Stimulated activated CD8-positive, alpha-beta memory T cell treated with anti-CD3 and anti-CD28 coated beads, Interleukin-15, amount 100 ng/mL, for 48 hours (primary cell): ENCODE measurements at places on chromosomes 12 and 14.

GRCh38 chr12:65694130-65694529 is 130.2 kb upstream of the HMGA2 start:
- no peak for DNase-seq

DNA sequence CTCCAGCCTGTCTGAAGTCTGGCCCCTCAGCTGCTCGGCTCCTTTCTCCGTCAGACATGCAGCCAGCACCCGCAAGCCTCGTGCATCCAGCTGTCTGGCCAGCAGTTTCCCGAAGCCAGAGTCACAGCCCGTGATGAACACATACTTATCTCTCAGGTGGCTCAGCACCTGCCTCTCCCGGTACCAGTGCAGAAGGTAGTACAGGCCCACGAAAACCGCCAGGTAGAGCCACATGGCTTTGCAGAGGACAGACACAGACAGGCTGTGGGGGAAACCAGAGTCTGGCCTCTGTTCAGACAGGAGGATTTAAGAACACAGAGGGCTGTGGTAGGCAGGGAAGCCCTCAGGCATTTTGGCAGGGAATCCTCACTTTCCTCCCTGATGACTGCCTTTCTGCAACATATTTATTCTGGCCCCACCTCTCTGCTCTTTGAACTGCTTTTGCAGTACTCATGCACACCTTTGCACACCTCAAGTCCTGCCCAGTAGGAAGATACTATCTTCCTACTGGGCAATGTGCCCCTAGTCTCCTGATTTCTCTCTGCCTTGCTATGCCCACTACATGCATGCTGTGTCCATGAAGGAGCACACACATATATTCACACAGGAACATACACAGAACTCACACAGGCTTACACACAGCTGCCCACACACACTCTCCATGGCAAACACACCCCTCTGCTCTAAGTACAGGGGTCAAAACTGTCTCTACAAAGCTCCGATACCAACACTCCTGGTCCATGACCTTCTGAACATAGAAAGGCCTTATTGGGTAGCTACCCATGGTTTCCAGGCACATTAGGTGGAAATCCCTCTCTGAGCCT is at the start of gene RDH16:
TSS of gene RDH16 (minus strand) at position 380 of the 824 bp plus-strand sequence. CDS start at position 234, 146 bp downstream.
- no peak for DNase-seq

GRCh38 chr12:57153415-57153997 is 6.1 kb upstream of the LRP1-AS start:
- no peak for DNase-seq

- no peak for DNase-seq
Observed at GRCh38 chr12:124874988-124875802, 11.5 kb upstream of the SCARB1 start.

GRCh38 chr12:60205500-60205899 is 609.7 kb downstream of the SLC16A7 start:
- no peak for DNase-seq

DNA sequence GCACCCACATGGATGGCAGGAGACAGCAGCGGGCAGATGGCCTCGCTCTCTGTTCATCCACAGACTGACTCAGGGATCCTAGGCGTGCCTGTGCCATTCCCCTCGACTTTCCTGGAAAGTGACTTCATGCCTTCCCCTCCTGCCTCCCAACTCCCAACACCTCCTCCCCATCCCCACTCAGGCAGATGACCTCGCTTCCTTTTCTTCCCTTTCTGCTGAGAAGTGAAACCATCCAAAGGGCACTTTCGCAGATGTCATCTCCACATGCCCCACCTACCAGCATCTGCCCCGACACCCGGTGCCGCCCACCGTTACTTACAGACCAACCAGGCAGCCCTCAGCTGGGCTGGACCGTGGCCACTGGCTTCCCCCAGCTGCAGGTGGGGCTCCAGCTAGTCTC is 29.6 kb downstream of the BEGAIN start:
- DNase-seq: no peak

DNA sequence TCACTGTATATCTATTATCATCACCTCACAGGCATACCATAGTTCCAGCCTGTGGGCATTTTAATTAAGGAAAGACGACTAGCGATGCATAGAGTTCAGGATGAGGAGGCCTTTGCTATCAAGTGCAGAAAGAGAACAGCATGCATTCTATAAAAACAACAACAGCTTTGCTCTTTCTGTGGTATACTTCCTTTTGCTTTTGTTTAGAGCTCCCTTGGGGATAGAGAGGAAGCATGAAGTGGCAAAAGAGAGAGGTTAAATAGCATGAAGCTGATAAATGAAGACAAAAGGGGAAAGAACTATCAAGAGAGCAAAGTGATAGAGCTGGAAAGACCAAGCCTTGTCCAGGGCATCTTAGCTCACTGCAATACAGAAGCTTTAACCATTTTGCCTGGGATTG is 23.5 kb downstream of the IFNG-AS1 start:
- no peak for DNase-seq

DNA sequence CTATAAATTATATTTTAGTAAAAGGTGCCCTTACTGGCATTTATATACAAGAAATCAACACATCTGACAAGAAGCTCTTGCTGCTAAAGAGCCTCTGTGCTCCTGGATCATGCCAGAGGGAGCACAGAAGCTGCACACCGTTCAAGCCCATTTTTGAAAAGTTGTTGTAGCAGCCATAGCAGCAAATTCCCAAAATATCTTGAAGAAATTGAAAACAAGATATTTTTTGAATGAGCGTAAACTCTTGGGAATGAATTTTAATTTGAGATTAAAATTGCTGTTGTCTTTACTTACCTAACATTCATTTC is 540 bp upstream of the CLEC2D start:
- no peak for DNase-seq

- no peak for DNase-seq
Observed at GRCh38 chr12:118359541-118359915, 13.2 kb downstream of the TAOK3 start.

DNA sequence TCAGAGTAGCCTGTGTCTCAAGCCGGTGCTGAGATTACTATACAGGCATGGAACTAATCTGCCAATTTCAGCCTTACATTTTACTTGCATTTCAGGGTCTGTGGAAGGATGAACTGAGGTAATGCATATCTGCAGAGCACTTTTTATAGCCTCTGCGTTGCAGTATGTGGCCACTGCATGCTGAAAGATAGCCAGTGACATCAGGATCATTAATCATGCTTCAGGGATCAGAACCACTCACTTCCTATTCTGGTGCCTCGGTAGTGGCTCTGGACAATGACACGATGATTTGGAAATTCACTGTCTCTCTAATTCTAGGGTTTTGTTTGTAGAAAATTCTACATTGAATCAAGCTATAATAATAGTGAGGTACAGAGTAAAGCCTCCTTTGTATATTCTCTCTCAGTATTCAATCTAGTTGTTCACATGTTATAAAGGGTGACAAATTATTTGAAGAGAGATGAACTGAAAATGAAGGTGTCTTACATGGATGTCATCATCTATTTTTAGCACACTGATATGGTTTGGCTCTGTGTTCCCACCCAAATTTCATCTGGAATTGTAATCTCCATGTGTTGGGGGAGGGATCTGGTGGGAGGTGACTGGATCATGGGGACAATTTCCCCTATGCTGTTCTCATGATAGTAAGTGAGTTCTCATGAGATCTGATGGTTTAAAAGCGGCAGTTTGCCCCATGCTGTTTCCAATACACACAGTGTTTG is 554.3 kb upstream of the MIS18BP1 start:
- DNase-seq: no peak

DNA sequence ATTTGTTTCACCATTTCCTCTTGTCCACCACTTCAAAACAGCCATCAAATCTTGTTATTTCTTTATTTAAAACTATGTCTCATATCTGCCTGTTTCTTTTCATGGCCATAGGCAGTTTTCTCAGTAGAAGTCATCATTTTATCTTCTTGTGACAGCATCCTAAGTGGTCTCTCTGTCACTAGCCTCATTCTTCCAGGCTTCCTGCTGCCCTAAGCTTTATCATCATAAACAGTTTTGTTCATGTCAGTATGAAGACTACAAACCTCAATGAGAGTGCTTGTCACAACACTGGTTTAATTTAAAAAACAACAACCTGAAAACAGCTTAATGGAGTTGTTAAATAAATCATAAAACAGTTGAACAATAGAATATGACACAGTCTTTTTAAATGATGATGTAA is 387.8 kb upstream of the RPL10L start:
- no peak for DNase-seq

GRCh38 chr12:91179966-91180561 is 2.6 kb downstream of the DCN start:
- DNase-seq: no peak

GRCh38 chr12:68750506-68750905 is 4.5 kb downstream of the SLC35E3 start:
- no peak for DNase-seq

DNA sequence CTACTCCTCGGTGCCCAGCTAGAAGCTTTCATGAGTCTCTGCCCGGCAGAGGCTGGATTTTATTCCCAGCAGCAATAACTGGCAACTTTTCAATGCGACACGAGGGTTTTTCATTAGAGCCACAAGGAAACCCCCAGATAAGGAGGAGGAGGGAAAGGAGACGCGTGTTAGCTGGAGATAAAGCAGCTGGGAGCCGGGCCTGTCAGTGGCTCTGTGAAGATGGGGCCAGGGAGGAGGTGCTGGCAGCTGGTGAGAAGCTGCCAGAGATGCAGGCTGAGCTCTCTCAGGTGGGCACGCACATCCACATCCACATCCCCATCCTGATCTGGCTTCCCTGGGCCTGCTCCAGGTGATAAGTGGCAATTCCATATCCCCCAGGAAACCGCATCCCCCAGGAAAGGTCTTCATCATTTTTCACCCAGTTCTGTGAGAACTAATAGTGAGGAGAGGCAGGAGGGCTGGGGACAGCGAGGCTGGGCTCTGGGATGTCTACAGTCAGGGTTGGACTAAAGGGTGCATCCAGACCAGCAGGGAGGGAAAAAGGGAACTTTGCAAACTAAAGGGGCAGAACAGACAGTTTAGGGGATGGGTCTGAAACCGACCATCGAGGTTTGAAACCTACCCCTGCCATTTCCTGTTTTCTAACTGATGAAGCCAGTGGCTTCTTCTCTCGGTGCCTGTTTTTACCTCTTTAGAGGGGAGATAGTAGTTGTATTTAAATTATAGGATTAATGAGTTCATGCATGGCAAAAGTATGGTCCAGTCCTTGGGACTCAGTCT is 413.2 kb downstream of the DPF3 start:
- DNase-seq: no peak
